ENCODE measurements at places on chromosomes 7 and 10. TPM values are rescaled to one million over a fixed set of nuclear protein-coding genes. Genes with fewer than 3 reads are reported as not detected.

DNA sequence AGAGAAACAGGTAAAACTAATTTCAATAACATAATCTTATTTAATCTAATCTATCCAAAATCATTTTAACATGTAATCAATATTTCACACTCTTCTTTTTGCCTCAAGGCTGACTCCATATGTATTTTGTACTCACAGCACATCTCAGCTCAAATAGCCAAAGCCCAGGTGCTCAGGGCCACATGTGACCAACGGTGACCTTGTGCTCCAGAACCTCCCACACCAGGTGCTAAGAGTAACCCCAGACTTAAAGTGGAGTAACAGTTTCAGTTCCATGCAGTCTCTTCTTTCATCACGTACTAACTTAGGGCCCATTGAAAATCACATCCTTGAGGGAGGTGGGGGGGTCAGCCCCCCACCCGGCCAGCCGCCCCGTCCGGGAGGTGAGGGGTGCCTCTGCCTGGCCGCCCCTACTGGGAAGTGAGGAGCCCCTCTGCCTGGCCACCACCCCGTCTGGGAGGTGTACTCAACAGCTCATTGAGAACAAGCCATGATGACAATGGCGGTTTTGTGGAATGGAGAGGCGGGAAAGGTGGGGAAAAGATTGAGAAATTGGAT, 47.3 kb downstream of the NCAPG2 start:
- no peak for DNase-seq

DNA sequence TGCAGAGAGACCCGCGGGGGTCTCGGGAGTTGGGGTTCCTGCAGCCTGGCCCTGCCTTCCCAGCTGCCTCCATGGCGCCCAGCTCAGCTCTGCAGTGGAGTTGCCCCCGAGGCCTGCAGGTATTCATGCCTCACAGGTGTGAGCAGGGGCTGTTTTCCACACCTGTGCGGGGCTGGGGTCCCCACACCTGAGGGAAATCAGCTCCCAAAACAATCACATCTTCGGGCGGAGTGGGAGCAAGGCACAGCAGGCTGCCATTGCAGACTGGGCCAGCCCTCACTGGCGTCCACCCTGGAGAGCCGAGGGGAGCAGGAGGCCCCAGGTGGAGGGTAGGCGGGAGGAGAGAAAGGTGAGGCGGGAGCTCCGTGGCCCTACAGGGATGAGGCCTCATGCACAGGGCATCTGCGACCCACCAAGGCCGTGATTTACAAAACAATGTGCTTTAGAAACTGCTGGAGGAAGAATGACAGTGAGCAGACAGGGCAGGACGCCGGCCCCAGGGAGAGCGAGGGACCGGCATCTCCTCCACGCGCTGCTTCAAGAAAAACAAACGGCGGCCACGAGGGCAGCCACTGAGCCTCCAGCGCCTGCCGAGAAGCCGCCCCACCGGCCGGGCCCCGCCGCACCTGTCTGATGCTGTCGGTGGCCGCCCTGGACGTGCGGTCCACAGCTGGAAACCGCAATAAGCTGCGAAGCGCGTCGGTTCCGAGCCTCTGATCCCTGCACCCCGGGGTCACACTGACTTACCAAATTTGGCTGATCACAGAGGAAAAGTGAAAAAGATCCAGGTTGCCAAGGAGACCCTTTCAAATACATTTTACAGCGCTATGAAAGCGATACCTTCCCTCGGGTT, 53.0 kb upstream of the PDGFA start:
- no peak for DNase-seq

NOM1 gene
- 4.0 TPM for polyA plus RNA-seq

- no peak for DNase-seq
These were observed 291.7 kb downstream of the DNAJB6 start for GRCh38 chr7:157628456-157628855.

AGR2 gene
- polyA plus RNA-seq = 0.45 TPM

- DNase-seq = no peak
These were observed 29.8 kb downstream of the CABCOCO1 start for GRCh38 chr10:61692447-61693010.

GRCh38 chr7:139992353-139993044, 70.3 kb downstream of the PARP12 start:
- DNase-seq = no peak

DNA sequence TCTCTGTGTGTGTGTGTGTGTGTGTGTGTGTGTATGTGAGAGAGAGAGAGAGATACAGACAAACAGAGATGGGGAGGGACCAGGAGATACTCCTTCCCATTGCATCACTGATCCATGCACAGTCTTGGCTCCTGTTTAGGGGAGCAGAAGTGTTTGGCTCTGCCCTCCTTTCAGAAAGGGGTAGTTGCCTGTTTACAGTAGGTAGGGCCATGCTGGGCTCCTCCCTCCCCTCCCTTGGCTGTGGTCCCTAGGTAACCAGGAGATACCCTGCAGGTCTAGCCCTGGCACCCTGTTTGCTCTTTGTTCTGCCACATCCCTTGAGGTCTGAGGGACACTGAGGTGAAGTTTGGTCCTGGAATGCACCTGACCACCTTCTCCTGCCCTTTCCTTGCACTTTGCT, 95.3 kb downstream of the RAMP3 start:
- DNase-seq = no peak

ACTL6B gene
- not detected for polyA plus RNA-seq

DNA sequence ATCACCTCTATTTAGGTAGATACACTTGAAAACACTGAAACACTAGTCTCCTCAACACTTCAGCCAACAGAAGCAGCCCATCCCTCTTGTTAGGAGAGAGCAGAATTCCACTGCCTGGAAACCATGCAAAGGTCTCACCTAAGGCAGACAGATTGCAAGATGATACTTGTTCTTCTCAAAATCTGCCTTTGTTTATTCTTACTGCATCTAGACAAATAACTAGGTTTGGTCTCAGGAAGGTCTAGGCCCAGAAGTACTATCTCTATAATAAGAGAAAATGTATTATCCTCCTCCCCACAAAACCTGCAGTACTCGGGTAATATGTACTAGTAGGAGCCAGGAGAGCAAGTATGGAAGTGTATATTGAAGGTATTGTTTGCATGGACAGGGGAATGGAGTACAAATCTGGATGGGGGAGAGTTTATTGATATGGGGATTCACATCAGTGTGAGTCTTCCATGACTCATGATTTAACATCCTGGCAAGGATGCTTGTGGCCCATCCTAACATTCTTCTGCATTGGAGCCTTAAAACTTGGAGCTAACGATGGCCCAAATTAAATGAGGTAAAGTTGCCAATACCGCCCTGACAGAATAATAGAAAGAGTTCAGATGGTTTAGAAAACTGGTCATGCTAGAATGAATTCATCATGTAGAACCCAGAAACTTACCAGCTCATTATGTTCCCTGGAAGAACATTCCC, 109.2 kb downstream of the EPC1 start:
- DNase-seq = no peak

OR2A1 gene
- polyA plus RNA-seq = 0.08 TPM

DNA sequence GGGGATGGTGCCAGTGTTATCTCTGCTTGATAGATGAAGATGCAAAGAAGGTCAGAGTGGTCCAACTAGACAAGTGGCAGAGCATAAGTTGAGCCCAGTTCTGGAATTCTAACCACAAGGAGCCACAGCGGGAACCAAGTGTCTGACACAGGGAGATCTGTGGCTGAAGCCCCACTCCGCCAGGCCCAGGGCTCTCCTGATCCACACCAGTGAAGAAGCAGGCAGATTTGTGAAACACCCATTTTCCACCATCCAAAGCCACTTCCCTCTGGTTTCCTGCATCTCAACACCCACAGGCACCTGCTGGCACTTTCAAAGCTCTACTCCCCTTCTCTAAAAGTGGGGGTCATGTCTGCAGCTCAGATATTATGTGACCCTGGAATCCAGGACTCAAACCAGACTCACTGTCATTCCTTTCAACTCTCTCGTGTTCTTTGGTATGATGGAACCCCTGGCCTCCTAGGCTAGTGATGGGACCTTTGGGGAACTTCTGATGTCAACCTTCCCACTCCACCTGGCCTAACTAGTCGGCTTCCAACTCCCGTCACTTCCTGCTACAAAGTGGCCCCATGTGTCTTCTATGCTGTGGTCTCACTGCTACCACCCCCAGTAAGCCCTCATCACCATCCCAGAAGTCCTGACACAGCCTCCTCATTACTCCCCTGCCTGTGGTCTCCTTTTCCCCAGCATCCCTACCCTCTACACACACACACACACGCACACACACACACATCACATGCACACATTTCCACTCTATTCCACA, 177.6 kb downstream of the GRID1 start:
- DNase-seq = no peak

OR2A42 gene
- not detected for polyA plus RNA-seq

CYP2C9 gene
- 1,245 TPM for polyA plus RNA-seq

DNA sequence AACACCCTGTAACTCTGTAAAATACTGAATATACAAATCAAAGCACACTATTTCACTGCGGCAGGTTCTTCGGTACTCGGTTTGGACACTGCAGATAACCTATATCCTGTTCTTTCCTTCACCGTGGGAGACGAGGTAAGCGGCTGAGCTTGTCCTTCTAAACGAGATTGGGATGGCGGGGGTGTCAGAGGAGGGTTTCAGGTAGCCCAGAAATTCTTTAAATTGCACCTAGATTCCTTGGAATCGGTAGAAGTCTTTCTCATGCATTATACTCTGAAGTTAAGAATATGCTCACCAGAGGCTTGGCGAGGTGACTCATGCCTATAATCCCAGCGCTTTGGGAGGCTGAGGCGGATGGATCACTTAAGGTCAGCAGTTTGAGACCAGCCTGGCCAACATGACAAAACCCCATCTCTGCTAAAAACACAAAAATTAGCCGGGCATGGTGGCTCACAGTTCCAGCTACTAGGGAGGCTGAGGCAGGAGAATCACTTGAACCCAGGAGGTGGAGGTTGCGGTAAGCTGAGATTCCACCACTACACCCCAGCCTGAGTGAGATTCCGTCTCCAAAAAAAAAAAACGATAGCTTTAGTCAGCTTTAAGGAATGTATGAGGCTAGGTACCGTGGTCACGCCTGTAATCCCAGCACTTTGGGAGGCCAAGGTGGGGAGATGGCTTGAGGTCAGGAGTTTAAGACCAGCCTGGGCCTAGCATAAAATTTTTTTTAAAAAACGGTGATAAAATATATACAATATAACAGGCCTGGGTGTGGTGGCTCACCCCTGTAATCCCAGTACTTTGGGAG, 10.1 kb upstream of the LAT2 start:
- DNase-seq = no peak

TAS2R4 gene
- 0.03 TPM for polyA plus RNA-seq

DNA sequence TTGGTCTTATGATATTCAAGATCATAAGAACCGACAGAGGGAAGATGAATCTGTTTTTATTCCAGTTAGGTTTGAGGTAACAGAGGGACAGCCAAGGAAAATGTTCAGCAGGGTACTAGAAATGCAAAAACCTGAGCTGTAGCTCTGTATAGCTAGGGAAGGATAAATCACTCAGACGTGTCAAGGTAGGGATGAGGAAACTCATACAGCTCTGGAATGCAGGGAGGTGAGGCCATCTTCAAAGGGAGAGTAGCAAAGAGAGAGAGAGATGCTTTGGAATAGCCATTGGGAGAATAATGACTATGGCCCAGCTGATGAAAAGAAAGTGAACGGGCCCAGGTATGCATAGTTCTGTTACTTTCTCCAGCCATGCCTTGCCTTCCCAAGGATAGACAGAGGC, 77.8 kb downstream of the PAX2 start:
- DNase-seq = no peak

DNA sequence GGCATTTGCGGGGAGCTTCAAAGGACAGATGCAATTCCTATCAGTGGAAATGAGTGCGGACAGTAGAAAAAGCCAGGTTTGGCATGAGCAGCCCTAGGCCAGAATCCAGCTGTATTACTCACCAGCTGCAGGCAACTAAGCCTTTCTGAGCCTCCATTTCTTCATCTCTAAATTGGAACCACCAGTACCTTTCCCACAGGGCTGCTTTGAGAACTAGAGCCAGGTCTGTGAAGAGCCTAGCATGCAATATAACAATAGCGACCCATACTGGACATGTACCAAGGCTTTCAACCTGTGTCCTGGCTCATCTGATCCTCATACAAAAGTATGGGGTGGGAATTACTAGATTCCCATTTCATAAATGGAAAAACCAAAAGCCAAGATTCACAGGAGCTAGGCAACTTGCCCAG, 101.0 kb downstream of the GSAP start:
- DNase-seq = no peak

GRCh38 chr10:126425489-126426065, 37.3 kb upstream of the ADAM12 start:
- DNase-seq = no peak
